ENCODE measurements at places on chromosomes 2 and 18.

DNA sequence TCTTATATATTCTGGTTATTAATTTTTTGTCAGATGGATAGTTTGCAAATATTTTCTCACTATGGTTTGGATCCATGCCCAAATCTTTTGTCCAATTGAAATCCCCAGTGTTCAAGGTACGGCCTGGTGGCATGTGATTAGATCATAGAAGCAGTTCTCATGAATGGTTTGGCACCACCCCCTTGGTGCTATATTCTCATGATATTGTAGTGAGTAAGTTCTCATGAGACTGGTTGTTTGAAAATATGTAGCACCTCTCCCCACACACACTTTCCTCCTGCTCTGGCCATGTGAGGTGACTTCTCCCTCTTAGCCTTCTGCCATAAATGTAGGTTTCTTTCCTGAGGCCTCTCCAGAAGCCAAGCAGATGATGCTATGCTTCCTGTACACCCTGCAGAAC is 107.7 kb upstream of the KYNU start:
- no peak for DNase-seq

DNA sequence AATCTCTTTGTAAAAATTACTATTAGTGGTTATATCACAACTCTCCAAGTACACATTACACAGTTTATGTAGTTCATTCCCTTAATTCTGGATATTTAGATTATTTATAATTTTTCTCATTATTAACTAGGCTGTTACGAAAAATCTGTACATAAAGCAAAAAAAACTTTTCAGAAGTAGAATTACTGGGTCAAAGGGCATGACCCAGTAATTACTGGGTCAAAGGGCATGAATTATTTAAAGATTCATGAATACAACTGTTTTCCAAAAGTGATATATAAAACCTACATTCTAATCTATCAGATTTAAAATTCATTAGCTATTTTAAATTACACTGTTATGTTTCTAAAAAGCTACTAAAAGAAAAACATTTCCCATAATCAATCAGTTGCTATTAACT is 55.3 kb downstream of the MSH6 start:
- no peak for DNase-seq

DNA sequence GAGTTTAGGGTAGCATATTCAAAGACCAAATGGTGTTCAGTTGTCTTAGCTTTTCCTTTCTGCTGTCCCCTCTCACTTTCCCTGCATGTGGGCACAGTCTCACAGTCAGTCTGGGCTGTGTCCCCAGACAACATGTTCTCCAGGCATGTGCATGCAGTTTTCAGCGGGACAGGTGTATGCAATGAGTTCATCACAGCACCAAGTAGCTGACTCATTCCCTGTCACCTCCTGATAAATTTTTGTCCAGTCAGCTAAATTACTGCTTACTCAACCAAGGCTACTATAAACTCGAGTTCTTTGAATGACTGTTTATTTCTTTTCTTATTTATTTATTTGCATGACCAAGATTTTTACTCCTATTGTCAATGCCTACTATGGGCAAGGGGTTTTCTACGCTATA is 148.8 kb upstream of the CDH19 start:
- DNase-seq = no peak

DNA sequence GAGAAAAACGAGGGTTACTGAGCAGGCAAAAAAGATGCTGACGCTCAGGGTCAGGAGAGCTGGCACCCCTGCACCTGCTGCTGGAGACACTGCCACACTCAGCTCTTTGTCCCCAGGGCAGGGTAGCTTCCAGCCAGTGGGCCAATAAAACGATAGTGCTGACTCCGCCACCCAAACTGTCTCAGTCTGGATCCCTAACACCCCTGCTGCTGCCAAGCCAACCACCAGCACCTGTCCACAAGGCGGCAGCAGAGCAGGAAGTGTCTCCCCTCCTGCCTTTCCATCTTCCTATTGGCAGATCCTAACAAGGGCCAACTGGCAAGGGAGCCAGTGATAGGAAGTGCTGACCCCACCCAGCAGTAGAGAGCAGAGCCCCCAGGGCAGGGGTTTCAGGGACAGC is 531.5 kb upstream of the SALL3 start:
- DNase-seq = no peak

DNA sequence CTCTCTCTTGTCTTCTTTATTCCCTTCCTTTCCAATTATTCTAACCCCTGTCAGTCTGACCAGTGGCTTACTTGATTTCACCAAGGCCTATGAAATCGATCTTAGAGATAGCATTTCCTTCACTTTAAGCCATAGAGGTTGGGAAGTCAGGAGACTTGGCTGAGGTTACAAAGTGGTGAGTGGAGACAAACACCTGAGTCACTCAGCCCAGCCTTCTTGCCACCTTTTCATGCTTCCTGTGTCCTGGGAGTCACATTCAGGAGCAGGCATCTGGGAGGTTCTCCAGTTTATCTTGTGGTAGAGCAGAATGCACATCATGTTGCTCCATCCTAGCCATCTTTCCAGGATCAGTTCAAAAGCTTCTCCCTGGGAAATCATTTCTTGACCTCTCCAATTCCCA is 59.1 kb downstream of the VSNL1 start:
- DNase-seq = no peak

GRCh38 chr2:105798595-105798994 is 53.9 kb downstream of the NCK2 start:
- DNase-seq = peak; percentile 40

GRCh38 chr2:164792316-164793170 is 49.1 kb downstream of the COBLL1 start:
- no peak for DNase-seq

- DNase-seq = no peak
These were observed 4.8 kb upstream of the TMEM37 start for GRCh38 chr2:119426801-119427395.

DNA sequence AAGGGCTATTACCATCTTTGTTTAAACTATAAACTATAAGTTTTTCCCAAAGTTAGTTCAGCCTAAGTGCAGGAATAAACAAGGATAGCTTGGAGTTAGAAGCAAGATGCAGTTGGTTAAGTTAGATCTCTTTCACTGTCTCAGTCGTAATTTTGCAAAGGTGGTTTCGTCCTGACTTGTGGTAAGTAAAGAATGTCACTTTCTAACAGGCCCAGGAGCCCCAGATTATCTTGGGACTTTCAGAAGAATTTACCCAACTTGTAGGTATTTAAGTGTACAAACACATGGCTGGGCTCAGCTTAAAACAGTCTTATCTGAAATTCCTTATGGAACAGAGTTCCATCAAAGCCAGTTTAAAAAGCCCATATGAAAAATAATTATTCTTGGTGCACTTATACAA is 18.3 kb upstream of the FAM98A start:
- DNase-seq = no peak

GRCh38 chr2:54545702-54546450 is 89.7 kb downstream of the SPTBN1 start:
- no peak for DNase-seq

- DNase-seq = no peak
These were observed 305.3 kb downstream of the TMX3 start for GRCh38 chr18:68409576-68409975.

DNA sequence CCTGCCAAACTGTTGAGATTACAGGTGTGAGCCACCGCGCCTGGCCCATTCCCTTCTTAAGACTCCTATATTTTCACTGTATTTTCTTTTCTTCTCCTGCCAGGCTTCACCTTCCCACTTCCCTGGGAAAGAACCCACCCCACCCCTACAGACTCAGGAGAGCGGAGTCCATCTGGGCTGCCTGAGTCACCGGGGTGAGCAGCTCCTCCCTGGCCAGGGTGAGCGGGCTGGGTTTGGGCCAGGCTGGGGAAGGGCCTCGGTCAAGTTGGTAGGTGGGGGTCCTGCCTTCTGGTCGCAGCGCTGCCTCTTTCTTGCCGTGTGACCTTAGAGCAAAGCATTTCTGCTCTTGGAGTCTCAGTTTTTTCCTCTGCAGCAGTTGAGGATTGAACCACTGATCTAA is 2.1 kb upstream of the GAREM2 start:
- DNase-seq = no peak

- peak; percentile 61 for DNase-seq
These were observed at the start of gene CCDC141 for GRCh38 chr2:179049546-179050311. Gene CCDC141 (minus strand): TSS chr2:179050137. CDS start chr2:179049941, 196 bp downstream.

DNA sequence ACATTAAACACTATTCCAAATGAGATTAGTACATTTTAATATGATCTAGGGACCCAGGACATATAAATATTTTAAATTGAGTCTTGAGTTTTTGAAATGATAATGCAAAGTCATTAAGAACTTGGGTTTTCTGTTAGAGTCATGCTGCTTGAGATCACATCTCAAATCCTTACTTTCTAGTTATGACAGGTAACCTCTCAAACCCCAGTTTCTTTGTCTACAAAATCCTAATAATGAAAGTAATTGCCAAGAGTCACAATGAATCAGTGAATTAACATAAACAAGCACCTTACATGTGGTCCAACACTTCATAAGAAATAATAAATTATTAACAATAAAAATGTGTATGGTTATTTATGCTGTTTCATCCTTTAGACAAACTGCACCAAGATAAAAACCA is 607.6 kb downstream of the LRP1B start:
- DNase-seq = no peak

DNA sequence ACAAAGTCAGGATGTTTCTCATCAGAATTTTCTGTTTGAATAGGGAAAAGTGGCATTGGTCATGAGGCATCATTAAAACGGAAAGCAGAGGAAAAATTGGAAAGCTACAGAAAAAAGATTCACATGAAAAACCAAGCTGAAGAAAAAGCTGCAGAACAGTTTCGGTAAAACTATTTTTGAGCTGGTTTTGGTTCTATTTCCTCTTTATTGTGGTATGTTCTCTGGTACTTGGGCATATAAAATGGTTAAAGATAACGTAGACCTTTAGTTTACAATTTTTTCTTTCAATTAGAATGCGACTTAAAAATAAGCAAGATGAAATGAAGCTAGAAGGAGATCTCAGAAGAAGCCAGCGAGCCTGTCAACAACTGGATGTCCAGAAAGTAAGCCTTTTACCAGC is 7.6 kb downstream of the GPATCH11 start:
- DNase-seq = no peak

DNA sequence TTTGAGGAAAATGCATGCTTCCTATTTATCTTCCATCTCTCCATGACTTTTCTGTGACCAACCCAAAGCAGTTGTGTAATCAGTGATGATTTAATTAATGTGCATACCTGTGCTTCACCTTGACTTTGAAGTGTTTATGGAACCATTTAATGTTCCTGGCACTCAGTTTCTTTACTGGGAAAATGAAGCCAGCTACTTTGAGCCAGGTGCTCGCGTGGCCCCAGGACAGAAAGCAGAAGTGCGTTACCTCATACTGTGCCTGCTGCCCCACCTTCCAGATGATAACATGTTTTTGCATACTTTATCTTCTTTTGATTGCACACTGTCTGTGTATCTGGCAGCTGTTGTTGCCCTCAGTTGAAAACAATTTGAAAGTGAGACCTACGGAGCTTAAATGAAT is 61.3 kb downstream of the PMAIP1 start:
- no peak for DNase-seq

DNA sequence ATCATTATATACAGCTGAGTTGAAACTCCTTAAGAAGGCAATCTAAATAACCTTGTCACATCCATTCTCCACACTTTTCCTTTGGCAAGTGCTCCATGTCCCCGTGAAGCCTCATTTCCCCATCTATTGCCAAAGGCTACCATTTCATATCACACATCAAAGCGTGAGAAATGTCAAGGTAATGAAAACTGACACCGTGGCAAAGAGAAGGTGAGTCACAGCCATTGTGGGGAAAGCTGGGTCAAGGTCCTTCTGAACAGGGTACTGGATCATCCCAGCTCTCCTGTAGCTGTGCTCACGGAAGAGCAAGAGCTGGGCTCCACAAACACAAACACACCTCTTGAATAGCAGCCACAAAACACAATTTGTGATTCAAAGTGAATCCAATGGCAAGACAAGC is 58.2 kb upstream of the REG3G start:
- no peak for DNase-seq

DNA sequence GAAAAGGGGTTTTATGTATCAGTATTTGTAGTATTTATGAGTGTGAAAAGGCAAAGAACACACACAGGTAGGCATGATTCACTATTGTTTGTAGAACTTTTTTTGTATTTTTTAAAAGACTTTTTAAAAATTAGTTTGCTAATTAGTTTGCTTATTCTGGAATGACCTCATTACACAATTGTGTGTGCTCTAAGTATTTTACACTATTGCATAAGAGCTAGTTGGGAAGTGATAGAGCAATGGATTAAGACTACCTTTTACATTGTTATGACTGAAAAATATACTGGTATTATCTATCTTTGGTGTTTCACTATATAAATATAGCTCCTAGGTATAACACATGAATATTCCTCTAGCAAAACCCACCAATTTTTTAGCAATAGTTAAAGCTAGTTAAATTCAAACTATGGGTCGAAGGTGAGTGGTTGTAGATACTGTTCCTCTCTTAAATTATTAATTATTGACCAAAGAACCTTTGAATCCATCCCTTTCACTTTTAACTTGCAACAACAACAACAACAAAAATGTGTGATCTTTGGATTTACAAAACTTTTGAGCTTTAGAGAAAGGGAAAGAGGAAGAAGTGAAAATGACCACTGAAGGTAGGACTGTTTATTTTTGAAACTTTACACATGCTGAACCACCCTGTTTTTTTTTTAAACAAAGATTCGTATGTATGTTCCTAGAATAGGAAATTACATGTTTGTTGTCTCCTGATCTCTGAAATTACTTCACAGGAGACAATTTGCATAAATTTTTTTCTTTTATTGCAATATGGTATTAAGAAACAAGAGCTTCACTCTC is 18.7 kb downstream of the ITPRID2 start:
- no peak for DNase-seq

DNA sequence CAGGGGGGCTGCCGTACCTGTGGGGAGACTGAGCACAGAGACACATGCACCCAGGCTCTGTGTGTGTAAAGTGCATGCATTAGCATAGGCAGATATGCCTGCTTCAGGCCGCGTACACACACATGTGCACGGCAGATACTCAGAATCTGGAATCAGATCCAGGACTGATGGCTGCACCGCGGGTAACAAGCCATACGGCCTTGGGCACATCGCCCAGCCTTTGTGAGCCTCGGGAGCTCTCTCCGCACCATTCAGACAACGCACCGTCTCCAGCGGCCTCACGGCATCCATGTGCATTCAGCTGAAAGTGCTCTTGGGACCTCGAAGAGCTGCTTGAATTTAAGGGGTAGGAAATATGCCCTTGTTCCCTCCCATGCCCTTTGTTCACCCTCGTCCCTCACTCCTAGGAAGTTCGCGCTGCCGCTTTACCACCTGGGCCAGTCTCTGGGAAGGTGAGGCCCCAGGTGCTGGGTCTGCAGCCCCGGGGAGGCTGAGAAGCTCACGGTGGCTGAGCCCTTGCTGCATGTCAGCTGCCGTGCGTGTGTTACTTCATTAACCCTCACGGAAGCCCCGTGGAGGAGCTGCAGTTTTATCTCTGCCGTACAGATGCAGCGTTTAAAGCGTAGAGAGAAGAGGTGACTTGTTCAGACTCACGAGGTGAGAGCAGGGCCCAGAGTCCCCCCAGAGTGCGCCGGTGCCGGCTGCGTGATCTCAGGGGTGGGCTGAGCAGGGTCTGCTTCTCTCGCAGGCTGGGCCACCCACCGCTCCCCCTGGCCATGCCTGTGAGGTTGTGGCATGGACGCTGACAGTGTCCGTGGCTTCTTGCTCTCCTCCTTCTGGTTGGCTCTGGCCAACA is 377.7 kb upstream of the MYT1L start:
- DNase-seq = no peak

All from thymus (tissue), 14 donors.